ENCODE measurements at places on chromosomes 3 and 15. TPM values are rescaled to one million over a fixed set of nuclear protein-coding genes. Genes with fewer than 3 reads are reported as not detected.

GRCh38 chr15:90154861-90155626 lies 46.1 kb upstream of the SEMA4B start:
- peaks cover 18% of the 10 kb centered on the region for H3K4me1 ChIP-seq
- no peak overlapping the region for H3K4me3 ChIP-seq
- H3K27me3 ChIP-seq, result no peaks in the 10 kb centered on the region

DNA sequence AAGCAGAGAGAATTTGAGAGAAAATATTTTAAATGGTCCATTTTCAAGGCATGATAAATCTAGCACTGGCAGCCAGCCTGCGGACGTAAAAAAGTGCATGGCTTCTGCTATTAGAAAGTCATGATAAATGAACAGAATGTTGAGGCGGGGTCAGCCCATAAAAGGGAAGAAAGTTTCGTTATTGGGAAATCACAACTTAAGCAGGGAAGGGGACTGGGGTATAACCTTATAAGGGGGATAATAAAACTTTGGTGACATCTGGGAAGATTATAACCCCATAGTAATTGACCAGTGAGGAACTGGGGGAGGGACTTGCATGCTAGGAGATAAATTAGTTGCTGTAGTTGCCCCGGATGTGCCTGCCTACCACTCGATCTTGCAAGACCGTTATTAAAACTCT lies 88.4 kb upstream of the PLSCR4 start:
- no peak overlapping the region for H3K4me3 ChIP-seq
- no peaks in the 10 kb centered on the region for H3K36me3 ChIP-seq
- H3K4me1 ChIP-seq, result no peaks in the 10 kb centered on the region
- DNase-seq, result no peak
- no peak overlapping the region for H3K27ac ChIP-seq
- no peaks in the 10 kb centered on the region for H3K27me3 ChIP-seq

GRCh38 chr15:69860921-69861320 lies 236.8 kb downstream of the TLE3 start:
- DNase-seq, result no peak
- no peak overlapping the region for H3K27ac ChIP-seq
- peaks cover 5% of the 10 kb centered on the region for H3K4me1 ChIP-seq
- no peaks in the 10 kb centered on the region for H3K36me3 ChIP-seq

Gene INSYN1
- total RNA-seq, result 4.5 TPM

DNA sequence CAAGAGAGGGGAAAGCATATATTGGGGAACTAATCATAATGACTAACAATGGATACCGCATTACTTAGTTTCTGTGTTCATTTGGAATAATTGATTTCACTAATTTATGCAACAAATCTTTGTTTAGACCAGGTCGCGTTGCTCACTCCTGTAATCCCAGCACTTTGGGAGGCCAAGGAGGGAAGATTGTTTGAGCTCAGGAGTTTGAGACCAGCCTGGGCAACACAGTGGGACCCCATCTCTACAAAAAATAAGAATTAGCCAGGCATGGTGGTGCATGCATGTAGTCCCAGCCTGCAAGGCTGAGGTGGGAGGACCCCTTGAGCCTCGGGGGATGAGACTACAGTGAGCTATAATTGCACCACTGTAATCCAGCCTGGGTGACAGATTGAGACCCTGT lies 585.7 kb upstream of the CBLB start:
- no peaks in the 10 kb centered on the region for H3K27me3 ChIP-seq
- no peak for DNase-seq
- no peaks in the 10 kb centered on the region for H3K4me1 ChIP-seq
- H3K4me3 ChIP-seq, result no peak overlapping the region
- no peaks in the 10 kb centered on the region for H3K36me3 ChIP-seq

Gene SKIL
- total RNA-seq, result 99.4 TPM

DNA sequence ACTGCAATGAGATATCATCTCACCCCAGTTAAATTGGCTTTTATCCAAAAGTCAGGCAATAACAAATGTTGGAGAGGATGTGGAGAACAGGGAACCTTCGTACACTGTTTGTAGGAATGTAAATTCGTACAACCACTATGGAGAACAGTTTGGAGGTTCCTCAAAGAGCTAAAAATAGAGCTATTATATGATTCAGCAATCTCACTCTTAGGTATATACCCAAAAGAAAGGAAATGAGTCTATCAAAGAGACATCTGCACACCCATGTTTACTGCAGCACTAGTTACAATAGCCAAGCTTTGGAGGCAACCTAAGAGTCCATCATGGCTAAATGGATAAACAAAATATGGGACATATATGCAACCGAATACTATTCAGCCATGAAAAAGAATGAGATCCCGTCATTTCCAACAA lies 68.0 kb upstream of the HES1 start:
- H3K36me3 ChIP-seq, result peaks cover 6% of the 10 kb centered on the region
- no peak overlapping the region for H3K27ac ChIP-seq
- DNase-seq, result no peak
- H3K4me3 ChIP-seq, result no peak overlapping the region
- no peaks in the 10 kb centered on the region for H3K27me3 ChIP-seq

Gene WDR49
- 0.91 TPM for total RNA-seq

Gene SLC24A5
- total RNA-seq, result not detected

Gene RBMS3
- 3.8 TPM for total RNA-seq

DNA sequence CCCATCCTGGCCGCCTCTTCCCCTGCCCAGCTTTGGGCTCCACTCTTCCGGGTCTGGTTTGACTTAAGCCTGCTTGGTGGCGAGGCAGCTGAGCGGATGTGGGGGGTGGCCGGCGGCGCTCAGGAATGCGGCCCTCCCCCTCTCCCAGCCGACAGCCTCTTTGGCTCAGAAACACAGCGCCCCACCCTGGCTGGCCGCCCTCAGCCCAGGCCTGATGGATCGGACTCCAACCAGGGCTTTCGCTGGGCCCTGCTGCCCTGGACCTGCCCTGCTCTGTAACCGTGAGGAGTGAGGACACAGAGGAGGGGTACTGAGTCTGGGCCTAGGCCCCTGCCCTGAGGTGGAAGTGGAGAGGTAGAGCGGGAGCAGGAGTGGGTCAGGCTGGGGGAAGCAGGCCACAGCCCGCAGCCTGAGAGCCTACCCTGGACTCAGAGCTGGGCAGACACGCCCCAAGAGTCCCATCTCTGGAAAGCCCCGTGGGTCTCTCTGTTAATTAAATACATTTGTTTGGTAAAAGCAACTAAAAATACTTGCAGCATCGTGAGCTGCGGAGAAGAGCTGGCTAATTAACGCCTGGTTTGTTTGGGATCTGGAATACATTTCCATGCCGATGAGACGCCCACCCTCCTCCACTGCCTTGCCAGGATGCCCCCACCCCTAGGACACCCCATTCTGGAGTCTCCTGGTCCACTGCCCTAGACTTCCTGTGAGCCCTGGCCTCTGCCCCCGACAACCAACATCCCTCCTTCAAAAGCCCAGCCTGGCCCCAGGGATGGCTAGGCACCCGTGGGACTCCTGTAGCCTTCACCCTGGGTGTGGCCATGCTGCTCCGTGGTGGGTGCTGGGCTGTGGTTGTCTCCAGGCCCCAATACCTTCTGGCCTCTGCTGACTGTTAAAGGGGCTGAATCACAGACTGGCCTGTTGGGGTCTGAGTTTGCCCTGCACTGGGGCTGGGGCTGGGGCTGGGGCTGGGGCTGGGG lies 19.6 kb downstream of the PLXNA1 start:
- H3K27me3 ChIP-seq, result no peaks in the 10 kb centered on the region
- H3K27ac ChIP-seq, result peak overlapping the region; percentile 13
- peaks cover 4% of the 10 kb centered on the region for H3K36me3 ChIP-seq
- DNase-seq, result peak; percentile 47
- peaks cover 4% of the 10 kb centered on the region for H3K4me1 ChIP-seq

DNA sequence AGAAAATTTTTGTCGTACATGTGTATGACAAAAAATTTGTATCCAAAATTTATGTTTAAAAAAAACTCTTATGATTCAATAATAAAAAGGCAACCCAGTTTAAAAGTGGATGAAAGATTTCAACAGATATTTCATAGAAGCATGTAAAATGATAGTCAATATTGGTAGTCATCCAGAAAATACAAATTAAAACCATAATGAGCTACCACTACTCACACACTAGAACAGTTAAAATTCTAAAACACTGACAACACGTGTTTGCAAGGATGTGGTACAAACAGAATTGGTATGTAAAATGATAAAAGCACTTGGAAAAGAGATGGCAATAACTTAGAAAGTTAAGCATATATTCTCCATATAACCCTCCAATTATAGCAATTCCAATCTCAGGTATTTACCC lies 303.0 kb upstream of the NR2F2 start:
- no peak overlapping the region for H3K27ac ChIP-seq
- DNase-seq, result no peak

All from progenitor cell of endocrine pancreas (in vitro differentiated cells).